ENCODE measurements at places on chromosomes 3 and 15.

- DNase-seq: no peak
These were observed 21.4 kb upstream of the MCCC1 start for GRCh38 chr3:183120538-183121215.

DNA sequence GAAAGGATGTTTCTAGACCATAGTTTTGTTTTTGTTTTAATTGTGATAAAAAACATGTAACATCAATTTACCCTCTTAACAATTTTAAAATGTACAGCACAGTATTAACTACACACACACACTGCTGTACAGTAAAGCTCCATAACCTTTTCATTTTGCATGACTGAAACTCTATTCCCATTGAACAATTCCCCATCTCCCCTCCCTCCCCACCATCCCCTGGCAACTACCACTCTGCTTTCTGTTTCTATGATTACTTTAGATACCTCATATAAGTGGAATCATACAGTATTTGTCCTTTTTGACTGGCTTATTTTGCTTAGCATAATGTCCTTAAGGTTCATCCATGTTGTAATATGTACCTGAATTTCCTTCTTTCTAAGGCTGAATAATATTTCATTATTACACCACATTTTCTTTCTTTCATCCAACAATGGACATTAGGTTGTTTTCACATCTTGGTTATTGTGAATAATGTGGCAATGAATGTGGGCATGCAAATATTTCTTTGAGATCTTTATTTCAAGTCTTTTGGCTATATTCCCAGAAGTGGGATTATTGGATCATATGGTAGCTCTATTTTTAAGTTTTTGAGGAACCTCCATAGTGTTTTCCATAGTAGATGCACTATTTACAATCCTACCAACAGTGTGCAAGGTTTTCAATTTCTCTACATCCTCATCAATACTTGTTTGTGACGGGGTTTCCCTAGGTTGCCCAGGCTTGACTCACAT, 10.7 kb downstream of the CHST14 start:
- no peak for DNase-seq

GRCh38 chr3:9826815-9827573, 16.8 kb downstream of the RPUSD3 start:
- no peak for DNase-seq

DNA sequence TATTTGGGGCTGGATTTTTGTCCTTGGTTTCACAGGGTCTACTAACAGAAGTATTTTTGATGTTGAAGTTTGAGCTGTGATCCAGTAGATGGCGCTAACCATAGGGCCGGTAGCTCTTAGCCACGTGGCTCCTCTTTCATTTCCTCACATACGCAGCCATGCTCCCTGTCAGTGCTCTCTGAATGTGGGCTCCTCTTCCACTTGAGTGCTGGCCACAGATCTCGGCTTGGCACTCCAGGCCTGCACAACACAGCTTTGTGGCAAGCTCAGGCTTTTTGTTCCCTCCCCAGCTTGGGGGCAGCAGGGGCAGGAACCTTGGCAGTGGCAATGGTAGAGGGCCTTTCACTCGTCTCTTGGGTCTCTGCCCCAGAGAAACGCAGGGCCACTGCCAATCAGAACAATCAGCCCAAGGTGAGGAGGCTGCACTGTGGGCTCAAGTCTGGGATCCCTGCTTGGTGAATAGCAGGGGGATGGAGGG, 18.6 kb upstream of the DNAAF4 start:
- peak; percentile 23 for DNase-seq

GRCh38 chr3:123331006-123331405, 117.9 kb downstream of the ADCY5 start:
- no peak for DNase-seq

- DNase-seq: no peak
These were observed 86.1 kb downstream of the ROBO2 start for GRCh38 chr3:77125966-77126365.

- DNase-seq: no peak
These were observed 126.7 kb downstream of the FOXP1 start for GRCh38 chr3:71456826-71457225.

- DNase-seq: no peak
These were observed 528.7 kb upstream of the TGFBR2 start for GRCh38 chr3:30077746-30078145.

DNA sequence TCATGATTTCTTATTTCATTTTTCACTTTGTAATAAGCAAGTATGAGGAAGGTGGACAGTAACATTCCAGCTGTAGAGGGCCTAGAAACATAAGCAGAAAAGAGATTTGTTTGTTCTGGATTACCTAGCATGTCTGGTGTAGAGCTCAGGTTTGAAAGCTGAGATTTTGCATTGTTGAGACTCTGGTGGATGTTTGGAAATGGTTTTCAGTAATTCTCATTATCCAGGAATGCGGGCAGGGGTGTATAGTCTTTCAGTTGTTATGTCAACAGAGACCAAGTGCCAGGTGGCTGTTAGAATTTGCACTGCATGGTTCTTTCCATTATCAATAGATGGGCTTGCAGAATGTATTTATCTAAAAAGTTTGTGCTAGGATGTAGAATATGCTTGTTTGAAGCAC, 10.9 kb downstream of the GPD1L start:
- no peak for DNase-seq

- no peak for DNase-seq
These were observed 248.4 kb downstream of the ZNF385D start for GRCh38 chr3:21502656-21503055.

GRCh38 chr3:138949445-138950005, 2.5 kb downstream of the FOXL2NB start:
- no peak for DNase-seq

GRCh38 chr3:134749802-134750553, 45.1 kb upstream of the EPHB1 start:
- no peak for DNase-seq

DNA sequence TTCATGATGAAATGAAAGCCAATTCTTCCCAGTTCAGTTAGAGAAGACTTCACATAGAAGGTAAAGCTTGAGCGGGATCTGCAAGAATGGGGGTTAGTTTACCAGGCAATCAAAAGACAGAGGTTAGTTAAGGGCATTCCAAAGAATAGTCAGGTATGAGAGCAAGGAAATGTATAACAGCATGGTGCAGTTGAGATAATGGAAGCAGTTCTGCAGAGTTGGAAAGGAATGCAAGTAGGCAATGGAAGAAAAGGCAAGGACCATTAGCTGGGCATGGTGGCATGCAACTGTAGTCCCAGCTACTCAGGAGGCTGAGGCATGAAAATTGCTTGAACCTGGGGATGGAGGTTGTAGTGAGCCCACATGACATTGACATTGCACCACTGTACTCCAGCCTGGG, 55.0 kb downstream of the LSAMP start:
- no peak for DNase-seq

GRCh38 chr15:63506537-63507035, 2.2 kb downstream of the USP3 start:
- DNase-seq: no peak

DNA sequence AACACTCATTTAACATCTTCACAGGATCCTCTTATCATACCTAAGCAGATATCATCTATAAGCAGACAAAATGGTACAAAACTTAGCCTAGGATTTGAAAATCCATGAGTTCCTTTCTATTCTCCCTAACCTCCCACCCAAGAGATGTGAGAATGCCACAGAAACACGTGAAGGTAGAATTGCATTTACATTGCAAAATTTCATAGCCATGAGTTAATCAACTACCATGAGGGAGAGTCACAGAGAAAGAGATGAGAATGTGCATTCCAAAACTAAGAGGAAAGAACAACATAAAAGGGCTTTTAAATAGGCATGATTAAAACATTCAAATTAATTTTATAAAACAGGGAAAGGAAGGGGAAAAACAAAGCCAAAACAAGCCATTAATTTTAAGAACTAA, 806.2 kb downstream of the NTRK3 start:
- no peak for DNase-seq

- no peak for DNase-seq
These were observed 152.9 kb downstream of the IGF1R start for GRCh38 chr15:98801234-98801561.

DNA sequence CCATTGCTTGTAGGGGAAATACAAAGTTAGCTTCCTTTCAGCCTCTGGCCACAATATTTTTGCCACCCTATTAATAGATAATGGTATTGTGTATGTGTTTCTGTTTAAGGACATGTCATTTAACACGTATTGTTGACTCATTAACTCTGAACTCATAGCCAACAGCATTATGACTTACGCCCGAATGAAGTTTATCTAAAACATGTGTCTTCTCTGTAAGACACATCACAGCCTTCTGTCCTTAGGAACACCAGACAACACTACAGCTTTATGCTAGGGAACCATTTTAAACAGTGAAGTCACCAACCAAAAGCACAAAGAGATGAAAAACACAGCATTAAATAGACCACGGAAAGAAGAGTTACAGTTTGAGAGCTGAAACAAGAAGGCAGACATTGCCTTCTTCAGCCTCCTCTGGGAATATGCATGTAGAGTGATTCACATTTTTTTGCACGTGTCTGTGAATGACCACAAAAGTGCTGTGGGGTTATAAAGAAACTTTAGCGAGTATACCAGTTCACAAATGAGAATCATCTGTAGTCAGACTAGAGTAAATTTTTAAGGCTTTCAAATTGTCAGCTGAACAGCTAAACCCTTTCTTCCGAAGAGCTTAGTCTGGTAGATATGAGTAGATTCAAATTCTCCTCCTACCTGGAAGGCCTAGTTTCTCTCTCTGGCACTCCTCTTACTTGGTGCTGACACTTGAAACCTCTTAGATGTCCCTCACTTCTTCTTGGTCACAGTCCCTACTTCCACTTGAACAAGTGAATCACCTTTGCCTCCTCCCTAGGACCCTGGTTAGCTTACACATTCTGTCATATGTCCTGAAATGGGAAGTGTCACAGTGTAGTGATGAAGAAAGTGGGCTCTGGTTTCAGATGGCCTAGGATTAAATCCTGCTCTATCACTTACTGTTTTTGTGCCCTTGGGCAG, 32.2 kb downstream of the MCTP2 start:
- no peak for DNase-seq

DNA sequence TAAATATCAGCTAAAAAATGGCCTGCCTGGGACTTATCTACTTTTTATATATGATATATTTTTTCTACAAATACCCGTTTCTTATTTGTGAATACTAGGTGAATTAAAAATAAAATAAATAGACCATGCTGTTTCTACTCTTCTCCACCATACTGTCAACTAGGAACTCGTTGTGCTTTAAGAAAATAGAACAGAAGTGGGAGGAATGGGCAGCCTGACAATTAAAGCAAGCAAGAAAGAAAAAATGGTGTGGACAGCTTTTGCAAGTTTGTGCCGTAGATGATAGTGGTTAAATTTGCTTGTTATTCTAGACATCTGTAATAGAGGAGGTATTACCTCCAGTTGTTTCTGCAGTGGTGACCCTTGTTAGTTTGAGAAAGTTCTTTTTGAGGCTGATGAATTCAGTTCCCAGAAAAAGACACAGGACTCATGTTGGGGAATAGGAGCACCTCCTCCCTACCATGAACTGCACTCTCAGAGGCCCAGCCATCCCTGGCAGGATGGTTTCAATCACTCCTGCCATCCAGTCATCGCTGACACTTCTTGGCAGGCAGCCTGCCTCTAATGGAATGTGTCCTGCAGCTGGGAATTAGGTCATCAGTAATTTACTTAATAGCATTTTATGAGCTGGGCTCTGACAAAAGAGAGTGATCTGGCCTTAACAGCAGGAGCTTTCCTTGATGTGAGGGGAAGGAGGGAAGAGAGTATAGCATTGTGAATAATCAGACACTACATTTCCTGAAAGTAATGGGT, 105.0 kb upstream of the GAP43 start:
- DNase-seq: peak; percentile 50

GRCh38 chr3:46885612-46886011, 8.1 kb downstream of the PTH1R start:
- DNase-seq: no peak

DNA sequence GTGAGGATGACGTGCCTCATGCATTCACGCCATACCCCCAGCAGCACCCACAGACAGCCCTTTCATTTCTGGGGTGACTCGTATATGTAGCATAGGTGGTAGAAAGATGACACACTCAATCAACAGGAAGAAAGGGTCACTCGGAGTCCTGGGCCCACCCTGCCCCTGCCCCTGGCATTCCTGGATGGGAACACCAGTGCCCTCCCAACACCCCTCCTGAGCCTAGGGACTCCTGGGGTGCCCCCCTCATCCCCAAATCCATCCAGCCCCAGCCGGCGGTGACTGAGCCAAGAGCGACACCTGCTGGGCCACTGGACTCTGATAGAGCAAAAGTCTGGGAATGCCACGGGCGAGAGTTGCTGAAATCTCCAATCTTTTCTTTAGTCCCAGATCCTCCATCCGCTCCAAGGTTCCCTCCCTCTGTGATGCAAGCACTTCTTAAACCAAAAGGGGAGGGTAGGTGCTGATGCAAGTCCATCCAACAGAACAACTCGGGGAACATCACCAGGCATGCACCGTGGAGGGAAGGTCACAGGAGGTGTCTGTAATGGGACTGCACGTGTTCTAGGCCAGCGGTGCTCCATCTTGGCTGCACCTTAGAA, 31.1 kb downstream of the ACAN start:
- no peak for DNase-seq

- DNase-seq: no peak
These were observed 37.4 kb downstream of the ST6GAL1 start for GRCh38 chr3:186967686-186968085.

- no peak for DNase-seq
These were observed 24.2 kb downstream of the PTH1R start for GRCh38 chr3:46901591-46902187.

GRCh38 chr15:40623361-40623760, 29.3 kb downstream of the KNL1 start:
- DNase-seq: no peak

GRCh38 chr15:70513819-70514218, 249.5 kb downstream of the UACA start:
- DNase-seq: no peak

GRCh38 chr3:50515565-50516439, 12.4 kb upstream of the CACNA2D2 start:
- DNase-seq: peak; percentile 36

DNA sequence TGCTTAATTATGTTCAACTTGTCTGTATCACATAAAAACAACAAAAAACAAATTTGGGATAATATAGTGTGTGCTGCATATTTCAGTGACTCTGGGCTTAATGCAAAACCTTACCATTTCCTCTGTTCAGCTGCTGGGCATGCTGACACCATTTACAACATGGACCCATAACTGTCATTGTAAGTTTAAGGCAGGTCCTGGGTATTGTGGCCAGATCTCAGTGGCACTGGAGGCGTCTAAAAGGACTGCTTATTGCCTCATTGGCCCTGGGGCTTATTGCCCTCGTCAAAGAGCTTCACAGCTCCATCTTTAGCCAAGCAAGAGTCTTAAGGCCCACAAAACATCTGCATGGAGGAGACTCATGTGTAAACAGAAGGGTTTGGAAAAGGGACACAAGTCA, 390.2 kb downstream of the NR2F2 start:
- no peak for DNase-seq

GRCh38 chr3:101827211-101828174, 21.8 kb upstream of the NFKBIZ start:
- no peak for DNase-seq

- no peak for DNase-seq
These were observed 275.4 kb downstream of the TIGIT start for GRCh38 chr3:114569186-114569585.

DNA sequence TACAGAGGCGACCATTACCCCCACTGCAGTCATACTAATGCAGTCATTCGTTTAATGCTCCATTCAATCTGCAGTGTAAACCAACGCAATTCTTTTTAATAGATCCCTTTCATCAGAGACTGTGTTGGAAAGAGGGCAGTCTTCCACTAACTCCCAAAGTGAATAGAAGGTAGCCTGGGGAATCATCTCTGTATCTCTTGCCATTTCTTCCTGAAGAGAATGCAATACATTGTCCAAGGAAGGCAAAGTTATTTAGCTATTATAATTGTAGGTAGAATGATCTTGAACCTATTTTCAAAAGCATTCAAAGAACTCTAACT, 1.3 kb upstream of the SLITRK3 start:
- no peak for DNase-seq
